ENCODE measurements at places on chromosomes 1 and 21.

GRCh38 chr1:161970633-161971032, 53.0 kb downstream of the OLFML2B start:
- DNase-seq = no peak

- DNase-seq = no peak
Measured at GRCh38 chr1:84835169-84835568, 57.8 kb downstream of the LPAR3 start.

DNA sequence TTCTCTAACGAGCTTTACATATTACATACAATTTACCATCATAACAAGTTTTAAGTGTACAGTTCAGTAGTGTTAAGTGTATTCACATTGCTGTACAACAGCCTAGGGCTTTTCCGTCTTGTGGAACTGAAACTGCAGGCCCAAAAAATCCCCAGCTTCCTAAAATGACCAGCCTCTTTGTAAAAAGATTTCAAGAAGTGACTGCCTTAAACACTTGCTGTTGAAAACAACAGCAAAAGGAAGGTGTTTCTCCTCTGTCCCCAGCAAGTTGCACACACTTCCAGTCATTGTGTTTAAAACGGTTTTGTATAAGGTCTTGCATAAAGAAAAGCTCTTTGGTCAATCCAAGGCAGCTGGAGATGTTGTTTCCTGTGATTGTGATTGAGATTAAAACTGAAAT, 16.0 kb upstream of the GBP1 start:
- no peak for DNase-seq

GRCh38 chr1:160707236-160708064, 4.2 kb downstream of the CD48 start:
- no peak for DNase-seq

DNA sequence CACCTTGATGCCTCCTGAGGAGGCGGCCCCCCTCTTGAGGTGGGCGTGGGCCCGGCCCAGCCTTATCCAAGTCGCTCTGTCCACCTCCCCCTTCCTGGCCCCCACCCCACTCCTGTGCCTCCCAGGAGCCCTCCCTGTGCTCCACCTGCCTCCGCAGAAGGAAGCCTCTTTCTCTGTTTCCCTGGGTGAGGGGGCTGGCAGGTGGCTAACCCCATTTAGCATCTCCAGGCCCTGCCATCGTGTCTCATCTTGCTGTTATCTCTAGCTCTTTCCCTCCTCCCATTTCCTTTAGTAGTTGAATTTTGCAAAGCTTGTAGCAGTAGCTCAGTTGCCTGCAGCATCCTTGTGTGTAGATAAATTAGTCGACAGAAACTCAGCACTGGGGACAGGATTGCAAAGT, 7.2 kb downstream of the RNF187 start:
- no peak for DNase-seq

GRCh38 chr1:63813829-63814277, 40.0 kb downstream of the ROR1 start:
- no peak for DNase-seq

DNA sequence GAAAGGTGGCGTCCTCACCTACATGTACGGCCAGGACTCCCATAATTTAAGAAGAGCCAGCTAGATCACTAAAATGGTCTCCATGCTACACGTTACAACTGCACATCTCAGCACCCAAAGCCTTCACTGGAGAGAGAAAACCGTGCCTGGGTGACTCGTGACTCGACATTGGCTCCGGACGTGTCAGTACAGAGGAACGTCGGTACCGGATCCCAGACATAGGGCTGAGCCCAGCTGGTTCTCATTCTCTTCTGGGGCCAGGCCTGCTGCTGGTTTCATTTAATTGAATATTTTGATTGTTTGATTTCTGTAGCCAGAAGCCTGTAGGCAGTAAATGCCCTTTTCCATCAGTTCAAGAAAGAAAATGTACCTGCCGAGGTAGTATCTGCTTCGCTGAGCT, 93.1 kb downstream of the HHIPL2 start:
- no peak for DNase-seq

- DNase-seq = no peak
Measured at GRCh38 chr1:201842472-201843027, 13.6 kb downstream of the IPO9 start.

- no peak for DNase-seq
Measured at GRCh38 chr1:203934651-203935050, 73.3 kb downstream of the SNRPE start.

DNA sequence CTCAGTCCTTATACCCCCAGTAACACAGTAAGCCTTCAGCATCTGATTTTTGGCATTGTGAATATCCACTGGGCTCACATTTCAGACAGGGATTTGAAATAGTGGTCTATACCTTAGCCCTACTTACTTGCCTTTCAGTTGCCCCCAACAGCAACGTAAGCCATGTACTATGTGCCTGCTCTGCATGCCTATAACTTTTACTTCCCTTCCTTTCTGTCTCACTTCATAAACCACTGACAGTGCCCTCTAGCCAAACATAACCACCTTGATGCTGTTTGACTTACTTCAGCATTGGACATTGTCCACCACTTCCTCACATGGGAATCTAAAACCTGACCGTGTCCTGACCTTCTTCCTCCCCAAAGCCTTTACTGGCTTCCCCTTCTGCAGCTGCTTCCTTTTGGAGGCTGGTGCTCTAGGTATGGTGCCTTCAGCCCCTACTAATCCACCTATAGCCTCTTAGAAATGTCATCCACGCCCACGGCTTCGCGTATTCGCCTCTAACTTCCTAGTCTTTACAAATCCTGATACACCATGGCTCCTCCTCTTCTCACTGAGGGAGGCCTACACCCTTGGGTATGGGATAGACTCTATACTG, 3.6 kb upstream of the ZNF672 start:
- no peak for DNase-seq

DNA sequence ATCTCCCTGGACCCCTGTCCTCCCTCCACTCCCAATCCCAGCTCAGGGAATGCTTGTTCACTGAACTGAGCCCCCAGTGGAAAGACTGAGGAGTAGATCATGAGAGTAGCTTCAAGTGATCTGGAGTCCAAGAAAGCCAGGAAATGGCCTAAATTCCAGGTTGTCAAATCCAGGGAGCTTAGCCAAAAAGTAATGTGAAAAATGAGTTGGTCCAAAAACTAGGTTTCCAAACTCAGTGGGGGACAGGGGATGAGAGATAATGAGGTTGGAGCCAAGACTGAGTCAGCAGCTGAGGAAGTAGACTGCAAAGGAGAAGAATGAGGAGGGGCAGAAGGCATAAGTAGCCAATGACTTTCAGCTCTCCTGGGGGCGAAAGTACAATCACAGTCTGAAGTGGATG, 284.1 kb upstream of the BEND5 start:
- DNase-seq = no peak

DNA sequence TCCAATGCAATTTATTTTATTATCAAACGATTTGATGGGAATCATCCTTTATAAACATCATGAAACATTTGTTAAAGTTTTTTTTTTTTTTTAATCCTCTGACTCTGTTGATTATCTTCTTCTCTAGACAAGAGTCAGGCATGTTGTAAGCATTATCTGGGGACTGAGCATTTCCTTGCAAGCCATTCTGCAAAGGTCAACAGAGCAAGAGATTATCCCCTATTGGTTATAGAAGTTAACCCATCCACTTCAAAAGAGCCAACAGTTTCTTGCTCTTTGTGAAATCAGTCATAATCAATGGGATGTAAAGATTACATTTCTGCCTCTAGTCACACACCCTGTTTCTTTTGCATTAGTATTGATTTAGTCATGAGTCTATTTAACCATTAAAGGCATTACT, 368.8 kb upstream of the ADGRL4 start:
- no peak for DNase-seq

- no peak for DNase-seq
Measured at GRCh38 chr1:212959266-212960220, 9.2 kb downstream of the VASH2 start.

DNA sequence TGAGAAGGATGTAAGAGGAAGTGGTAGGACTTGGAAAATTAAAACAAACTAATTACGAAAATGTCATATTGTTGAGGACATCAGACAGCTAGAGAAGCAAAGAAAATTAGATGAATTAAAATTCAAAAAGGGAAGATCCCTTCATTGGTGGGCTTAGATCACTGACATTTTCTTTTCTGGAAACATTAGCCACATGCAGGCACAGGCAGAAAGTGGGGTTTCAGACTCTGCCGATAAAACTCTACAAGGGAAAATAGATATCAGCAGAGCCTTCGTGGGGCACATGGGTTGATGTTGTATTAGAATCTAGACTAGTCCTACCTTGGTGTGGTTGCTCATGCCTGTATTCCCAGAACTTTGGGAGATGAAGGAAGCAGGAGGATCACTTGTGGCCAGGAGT, 12.4 kb upstream of the RGS1 start:
- DNase-seq = no peak

GRCh38 chr1:21567241-21568005, 58.2 kb downstream of the ALPL start:
- no peak for DNase-seq

DNA sequence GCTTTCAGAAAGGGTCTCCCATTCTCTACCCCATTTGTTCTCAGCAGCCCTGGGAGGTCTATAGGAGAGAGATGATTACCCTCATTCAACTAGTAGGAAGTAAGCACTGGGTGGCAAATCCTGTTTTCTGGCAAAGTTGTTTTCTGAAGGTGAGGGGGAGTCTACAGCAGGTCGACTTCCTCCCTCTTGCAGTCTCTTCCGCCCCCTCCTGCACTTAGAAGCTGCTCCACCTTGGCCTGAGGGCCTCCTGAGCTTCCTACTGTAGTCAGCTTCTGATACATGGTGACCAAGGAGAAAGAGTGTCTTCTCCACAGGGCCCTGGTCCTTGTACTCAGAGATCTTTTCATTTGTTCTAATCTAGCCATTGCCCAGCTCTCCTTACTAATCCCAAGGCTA, 93.1 kb downstream of the RGL1 start:
- no peak for DNase-seq

- no peak for DNase-seq
Measured at GRCh38 chr1:31665234-31665878, 20.7 kb upstream of the PEF1 start.

DNA sequence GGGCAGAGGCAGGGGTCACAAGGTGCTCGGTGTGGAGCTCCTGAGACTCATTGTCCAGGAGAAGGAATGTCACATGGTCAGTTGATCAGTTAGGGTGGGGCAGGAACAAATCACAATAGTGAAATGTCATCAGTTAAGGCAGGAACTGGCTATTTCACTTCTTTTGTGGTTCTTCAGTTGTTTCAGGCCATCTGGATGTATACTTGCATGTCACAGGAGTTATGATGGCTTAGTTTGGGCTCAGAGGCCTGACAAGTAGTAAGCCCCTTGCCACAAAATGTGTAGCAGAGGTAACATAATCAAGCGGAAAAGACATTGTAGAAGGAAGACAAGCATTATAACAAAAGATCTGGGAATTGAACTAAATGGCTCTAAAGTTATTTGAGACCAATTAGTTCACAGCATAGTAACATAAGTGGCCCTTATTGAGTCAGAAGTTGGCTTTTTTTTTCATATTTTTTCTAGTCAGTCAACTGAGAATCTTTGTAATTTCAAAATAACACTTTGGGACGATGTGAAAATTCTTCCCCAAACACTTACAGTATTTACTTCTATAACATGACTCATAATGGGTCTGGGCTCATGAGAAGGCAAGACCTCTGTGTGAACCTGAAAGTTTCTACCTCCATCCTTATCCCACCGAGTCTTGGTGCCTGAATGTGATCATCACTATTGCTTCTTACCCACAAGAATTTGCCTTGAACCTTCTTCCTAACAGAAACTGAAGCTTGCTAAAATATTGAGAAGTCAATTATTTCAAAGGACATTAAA, 137.0 kb upstream of the DPT start:
- DNase-seq = no peak

GRCh38 chr21:34080710-34081109, 7.3 kb downstream of the MRPS6 start:
- no peak for DNase-seq

GRCh38 chr1:41715441-41716095, 203.2 kb downstream of the HIVEP3 start:
- DNase-seq = no peak

- no peak for DNase-seq
Measured at GRCh38 chr1:153202006-153202405, 1.2 kb upstream of the LELP1 start.

GRCh38 chr1:44089371-44090048, 29.1 kb upstream of the KLF17 start:
- DNase-seq = no peak

GRCh38 chr1:174157157-174157806, 2.0 kb upstream of the RABGAP1L start:
- no peak for DNase-seq

GRCh38 chr21:44084496-44085241, 22.5 kb upstream of the PWP2 start:
- no peak for DNase-seq

DNA sequence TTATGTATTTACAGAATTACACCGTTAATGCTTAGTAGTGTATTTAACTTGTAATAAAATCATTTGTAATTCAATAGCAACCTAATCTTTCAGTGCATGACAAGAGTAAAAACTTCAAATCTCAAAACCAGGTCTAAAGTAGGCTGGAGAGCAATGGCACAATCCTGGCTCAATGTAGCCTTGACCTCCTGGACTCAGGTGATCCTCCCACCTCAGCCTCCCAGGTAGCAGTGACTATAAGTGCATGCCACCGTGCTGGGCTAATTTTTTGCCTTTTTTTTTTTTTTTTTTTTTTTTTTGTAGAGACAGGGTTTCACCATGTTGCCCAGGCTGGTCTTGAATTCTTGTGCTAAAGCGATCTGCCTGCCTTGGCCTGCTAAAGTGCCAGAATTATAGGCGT, 11.3 kb downstream of the IPP start:
- DNase-seq = no peak

GRCh38 chr1:58620926-58621325, 43.9 kb upstream of the TACSTD2 start:
- DNase-seq = no peak

GRCh38 chr1:107220036-107220435, 79.2 kb downstream of the NTNG1 start:
- no peak for DNase-seq

DNA sequence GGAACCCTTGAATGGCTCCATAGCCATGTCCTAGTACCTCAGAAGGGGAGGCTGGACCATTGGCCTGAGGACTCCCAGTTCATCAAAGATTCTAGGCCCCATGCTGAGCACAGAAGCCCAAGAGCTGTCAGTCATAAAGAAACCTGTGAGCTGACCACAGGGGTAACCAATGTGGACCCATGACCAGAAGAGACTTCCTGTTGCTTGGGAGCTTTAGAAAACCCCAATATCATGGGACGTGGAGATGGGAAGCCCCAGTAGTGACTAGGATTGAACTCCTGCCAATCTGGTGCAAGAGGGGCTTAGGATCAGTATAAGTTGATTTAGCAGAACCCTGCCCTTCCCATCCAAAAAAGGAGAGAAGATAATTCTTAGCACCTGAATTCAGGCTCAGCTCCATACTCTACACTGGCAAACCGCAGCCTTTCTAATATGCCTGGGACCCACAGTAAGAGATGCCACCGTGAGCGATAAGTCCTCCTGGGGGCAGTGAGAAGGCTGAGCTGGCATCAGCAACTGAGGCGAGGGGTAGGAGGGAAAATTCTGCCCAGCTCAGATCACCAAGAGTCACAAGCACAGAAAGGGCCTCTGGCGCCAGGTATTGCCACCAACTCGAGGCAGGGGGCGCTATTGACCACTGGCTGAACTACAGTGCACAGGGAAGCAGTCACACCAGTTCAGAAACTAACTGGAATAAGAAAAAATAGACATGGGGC, 108.9 kb downstream of the CAPN8 start:
- no peak for DNase-seq

Data from stimulated activated CD4-positive, alpha-beta T cell treated with anti-CD3 and anti-CD28 coated beads, Interleukin-15, amount 100 ng/mL, for 1 hour (primary cell).